ENCODE measurements at places on chromosomes 4 and X. TPM values are rescaled to one million over a fixed set of nuclear protein-coding genes. Genes with fewer than 3 reads are reported as not detected.

Gene FIP1L1
- 86.8 TPM for polyA plus RNA-seq

Gene PNMA5
- polyA plus RNA-seq, result not detected

Gene HADH
- 74.7 TPM for polyA plus RNA-seq

Gene RGN
- 14.9 TPM for polyA plus RNA-seq

Gene GATA1
- polyA plus RNA-seq, result 1.5 TPM

- peak; percentile 41 for DNase-seq
Measured at GRCh38 chrX:43559644-43560043, 96.5 kb upstream of the MAOA start.

DNA sequence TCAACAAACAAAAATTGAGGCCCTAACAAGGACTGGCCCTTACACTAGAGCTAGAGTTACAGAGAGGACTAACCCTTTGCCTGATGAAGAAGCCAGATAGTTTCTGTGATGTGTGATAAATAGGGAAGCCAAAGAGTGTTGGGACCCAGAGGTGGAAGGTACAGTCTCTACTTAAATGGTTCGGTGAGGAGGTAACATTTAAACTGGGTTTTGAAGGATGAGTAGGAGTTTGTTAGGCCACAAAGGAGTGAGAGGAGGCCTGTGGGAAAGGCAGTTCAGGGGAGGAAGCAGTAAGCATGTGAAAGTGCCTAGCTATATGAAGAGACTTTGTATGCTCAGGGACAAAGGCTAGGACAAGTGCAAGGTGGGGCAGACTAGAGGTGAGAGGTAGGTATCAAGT, 23.8 kb upstream of the LIMCH1 start:
- no peak for DNase-seq

GRCh38 chr4:139523076-139523475, 32.9 kb downstream of the SETD7 start:
- DNase-seq, result no peak

DNA sequence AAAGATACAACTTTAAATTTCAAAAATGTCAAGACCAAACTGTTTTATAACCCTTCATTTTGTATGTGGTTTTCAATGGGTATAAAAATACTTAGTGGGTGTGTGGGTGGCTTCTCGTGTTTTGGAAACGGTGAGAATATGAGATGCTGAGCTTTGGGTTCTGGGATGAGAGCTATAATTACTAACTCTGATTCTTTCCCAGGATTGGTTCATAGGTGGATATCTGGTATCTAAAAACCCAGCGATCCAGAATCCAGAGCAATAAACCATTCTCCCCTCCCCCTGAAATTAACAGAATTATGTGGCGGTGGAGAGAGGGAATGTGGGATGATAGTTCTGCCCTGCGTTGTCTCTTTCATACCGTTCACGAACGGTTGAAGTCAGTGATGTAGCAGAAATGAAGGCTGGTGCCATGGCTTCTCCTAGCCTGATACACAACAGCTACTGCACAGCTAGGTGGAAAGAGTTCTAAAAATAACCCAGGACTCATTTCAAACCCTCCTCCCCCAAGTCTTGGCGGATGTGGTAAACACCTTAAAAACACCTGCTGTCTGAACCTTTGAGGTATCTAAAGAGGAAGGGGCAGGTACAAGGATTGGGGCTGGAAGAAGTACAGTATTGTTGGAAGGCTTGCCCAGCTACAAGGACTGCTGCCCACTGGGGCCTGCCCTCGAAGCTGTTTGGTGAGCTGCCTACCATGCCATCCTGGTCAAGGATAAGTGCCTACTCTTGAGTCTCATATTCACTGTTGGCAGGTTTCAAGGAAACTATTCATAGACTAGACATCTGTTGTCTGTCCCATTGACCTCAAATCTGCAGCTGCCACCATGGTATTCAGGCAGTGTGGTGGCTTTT, 44.5 kb downstream of the SEPTIN11 start:
- DNase-seq, result no peak

- DNase-seq, result no peak
Measured at GRCh38 chr4:26953770-26954423, 93.3 kb downstream of the STIM2 start.
